ENCODE measurements at places on chromosomes 2 and 18.

GRCh38 chr2:178403671-178404306 is 47.2 kb downstream of the PRKRA start:
- no peak for DNase-seq

GRCh38 chr2:66966631-66967030 is 430.5 kb upstream of the ETAA1 start:
- DNase-seq: no peak

- DNase-seq: peak; percentile 87
Measured at GRCh38 chr2:26477911-26478253, at the start of gene OTOF. Gene OTOF (minus strand): TSS chr2:26478124.

DNA sequence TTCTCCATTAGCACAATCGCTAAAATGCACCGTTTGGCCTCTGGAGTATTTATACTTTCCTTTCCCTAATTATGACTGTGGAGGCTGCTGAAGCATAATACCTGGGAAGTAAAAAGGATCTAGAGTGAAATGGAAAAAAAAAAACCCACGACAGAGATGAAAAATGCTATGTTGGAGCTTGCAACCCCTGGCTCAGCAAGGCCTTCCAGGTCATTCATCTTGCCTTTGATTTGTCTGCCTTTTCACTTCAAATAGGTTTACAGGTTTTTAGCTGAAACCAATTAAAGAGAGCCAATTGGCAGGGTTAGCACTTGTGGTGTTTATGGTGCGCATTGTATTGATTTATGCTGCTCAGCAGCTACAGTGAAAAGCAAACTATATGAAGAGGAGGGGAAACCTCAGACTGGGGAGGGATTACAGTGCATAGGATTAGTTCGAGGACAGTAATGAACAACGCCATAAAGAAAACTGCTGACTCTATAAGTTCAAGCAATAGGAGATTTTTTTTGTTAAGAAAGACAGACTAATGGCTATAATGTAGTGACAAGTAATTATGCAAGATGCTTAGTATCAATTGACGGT is 347.9 kb downstream of the MEIS1 start:
- DNase-seq: no peak

DNA sequence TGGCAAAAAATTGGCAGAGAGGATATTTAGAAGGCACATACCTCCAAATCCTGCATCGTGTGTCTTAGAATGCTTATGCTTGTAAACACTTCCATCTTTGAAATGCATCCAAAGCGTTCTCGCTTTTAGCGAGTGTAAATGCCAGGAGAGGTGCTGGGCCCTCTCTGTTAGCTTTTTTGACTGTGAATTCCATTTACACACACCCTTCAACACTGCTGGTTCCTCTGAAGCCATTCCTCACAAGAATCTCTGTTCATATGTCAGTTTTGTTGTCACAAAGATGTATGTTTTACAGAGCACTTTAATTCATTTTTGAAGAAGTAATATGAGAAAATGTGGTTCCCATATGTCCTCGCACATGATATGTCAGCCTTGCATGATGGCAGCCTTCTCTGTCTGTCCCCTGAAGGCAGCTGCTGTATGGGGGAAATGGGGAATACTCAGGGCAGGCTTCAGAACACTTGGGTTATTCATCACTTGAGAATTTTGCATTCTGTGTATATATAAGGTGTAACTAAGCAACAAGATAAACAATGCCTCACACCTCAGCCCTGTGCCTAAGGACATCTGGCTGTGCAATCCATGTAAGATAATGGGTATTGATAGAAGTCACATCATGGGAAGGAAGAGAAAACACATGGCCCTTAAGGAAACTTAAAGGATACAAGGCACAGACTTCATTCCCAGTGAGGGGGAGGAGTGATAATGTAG is 52.3 kb downstream of the RAB27B start:
- peak; percentile 32 for DNase-seq

DNA sequence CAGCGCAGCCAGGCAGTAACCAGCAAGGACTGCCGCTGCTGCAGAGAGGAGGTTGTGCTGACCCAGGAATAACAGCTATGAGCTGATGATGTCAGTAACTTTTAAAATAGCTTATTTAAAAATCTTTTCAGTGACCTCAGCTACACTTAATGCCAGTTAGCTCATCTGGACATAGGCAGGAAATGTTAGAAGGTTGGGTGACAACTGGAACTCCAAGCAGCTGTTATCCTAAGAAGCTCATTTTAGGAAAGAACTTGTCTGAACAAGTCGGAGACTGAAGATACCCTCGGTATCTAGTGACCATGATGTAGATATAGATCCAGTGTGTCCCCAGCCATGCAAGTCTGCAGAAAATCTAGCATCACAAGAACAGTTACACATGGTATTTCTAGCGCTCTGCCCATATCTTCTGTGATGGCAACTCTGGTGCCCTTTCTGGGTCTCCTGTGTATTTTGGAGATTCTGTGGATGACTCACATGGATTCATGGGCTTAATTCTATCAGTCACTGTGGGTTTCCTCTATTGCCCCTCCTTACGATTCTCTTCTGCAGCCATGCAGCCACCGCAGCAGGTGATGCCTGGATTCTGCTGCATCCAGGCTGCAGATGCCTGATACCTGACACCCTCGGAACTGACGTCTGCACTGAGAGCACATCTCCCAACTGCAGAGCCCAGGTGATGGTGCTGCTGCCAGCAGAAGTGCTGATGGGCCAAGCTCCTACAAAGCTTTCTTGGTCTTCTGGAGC is 19.8 kb upstream of the PLEK start:
- DNase-seq: peak; percentile 18

- DNase-seq: no peak
Measured at GRCh38 chr2:119727493-119727892, 32.2 kb upstream of the PTPN4 start.

DNA sequence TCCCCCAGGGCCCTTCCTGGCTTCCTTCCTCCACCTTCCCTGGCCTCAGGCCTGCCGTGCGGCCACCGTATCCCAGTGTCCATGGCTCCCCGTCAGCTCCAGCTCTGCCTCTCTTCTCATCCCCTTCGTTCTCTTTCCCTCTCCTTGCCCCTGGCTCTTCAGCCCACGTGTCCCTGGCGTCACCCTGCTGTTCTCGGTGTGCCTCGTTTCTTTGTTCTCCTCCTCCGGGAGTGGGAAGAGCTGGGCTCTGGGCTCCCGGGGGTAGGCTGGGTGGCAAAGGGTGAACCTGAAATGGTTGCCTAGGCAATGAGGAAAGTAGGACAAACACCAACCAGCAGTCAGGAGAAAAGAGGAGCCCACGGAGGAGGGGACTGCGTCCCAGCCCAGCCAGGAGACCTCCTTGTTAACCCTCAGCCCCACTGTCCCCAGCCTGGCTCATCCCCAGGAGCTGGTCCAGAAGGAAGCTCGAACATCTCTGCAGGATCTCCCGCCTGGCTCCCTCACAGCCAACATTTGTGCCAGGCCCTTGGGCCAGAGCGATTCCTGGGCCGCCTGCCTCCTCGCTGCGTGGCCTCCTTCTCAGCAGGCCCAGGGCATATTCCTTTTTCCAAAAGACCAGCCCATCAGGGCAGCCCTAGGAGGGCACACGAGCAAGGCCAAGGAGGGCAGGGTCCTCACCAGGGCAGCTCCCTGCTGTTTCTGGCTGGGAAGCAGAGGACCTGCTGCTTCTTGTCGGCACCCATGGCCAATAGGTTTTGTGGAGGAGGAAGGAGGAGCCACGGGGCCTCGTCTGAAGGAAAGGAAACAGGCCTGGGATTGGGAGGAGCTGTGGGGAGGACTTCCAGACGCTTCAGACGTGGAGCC is 30.9 kb upstream of the DNMT3A start:
- DNase-seq: no peak

DNA sequence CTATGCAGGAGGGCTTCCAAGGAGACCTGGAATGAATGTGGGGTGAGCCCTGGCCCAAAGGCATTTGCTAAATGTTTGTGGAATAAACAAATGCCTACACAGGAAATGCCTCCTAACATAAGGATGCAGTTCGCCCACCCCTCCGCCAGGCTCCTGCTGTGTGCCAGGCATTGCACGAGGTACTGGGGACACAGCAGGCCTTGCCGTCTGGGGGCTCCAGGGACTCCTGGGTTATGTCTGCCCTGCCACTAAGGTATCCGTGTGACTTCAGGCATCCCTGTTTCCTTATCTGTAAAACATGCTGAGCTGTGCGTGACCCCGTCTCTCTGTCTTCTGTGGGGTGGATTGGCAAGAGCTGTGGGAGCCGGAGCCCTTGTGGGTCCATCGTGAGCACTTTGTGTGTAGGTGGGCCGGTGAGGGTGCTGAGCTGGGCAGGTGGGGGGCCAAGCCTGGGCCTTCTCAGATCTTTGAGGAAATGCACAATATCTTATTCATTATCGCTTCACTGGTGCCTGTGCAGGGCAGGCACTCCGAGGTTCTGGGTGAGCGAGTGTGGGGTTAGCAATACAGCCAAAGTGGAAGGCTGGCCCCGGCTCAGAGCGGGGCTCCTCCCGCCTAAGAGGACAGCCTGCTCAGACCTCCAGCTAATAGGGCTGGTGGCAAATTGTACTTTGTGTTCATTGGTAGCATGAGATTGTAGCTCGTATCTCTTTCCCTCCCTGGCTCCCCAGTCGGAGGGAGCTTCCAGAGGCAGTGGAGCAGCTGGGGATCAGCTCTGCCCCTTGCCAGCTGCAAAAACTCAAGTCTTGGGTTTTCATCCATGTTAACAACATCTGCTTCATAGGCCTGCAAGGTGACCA is 126.8 kb downstream of the GLI2 start:
- DNase-seq: peak; percentile 23

DNA sequence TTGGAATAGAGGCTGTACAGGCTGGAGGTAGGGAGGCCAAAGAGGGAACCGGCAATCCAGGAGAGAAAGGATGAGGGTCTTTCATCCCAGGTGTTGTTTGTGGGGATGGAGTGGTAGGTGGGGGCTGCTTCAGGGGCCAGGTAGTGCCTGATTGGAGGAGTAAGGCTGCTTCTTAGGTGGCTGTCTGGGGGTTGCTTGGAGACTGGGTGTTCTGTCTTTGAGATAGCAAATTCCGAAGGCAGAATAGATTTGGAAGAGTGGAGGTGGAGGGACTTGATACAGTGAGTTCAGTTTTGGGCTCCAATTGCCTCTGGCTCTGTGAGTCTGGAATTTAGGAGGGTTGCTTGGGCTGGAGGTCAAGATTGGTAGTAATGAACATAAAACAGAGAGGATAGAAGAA is 5.9 kb downstream of the ZNF532 start:
- DNase-seq: no peak

DNA sequence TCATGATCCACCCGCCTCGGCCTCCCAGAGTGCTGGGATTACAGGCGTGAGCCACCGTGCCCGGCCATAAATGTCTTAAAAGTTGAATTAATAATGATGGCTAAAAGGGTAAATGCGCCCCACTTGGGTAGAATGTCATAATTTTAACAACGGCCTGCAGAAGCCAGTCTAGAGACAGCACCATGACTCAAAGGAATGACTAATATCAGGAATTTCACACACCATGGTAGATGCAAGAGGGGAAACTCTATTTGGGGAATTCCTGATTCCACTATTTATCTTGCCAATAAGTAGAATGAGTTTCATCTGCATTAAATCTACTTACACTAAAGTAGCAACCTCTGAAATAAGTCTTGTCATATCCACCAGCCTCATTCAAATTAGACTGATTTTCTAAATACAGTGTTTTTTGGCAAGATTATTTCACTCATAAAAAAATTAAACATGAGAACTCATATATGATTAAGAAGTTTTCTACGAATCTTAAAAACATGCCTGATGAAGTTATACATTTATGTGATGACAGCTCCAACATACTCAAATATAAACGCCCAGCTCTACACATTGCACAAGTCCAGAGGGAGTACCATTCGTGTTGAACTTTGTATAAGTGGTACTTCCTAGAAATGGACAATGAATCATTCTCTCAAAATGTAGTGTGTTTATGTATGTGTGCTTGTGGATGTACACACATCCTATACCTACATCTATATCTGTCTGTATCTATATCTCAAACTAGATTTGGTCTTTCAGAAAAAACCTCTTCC is 309.7 kb downstream of the IRS1 start:
- peak; percentile 91 for DNase-seq

Measured in EH (cell line).